OCI-LY7 (cell line): ENCODE measurements at places on chromosomes 5 and 9.

DNA sequence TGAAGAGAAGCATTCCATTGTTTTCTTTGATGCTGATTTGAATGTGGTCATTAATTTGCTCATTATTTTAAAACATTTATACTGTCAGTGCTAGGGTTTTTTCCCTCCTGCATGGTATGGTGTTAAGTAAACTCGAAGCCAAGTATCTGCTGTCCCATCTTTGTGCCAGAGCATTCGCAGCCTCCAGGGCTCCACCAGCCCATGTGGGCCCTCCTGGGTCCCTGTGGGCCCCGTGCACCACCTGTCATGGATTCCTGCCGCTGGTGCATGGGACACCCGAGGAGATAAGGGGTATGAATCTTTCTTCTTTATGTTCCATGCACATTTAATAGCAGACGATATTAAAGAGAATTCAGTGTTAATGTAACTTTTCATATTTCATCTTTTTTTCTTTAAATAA is 95.1 kb downstream of the TRIO start:
- no peak for DNase-seq

DNA sequence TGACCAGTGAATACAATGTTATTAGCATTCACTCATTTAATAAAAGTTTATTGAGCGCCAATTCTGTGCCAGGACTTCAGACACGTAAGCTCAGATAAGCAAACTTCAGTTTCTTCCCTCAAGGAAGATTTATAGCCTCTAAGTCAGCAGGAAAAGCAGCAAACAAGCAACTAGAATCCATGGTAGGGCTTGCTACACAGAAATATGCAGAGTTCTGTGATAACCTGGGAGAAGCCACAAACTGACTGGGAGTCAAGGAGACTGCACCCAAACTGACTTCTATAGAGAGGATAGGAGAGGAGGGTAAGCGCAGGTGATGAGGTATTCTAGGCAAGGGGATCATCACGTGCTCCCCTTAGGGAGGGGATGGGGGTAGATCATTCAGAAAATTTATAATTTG is 1.4 kb upstream of the OGN start:
- DNase-seq = no peak

DNA sequence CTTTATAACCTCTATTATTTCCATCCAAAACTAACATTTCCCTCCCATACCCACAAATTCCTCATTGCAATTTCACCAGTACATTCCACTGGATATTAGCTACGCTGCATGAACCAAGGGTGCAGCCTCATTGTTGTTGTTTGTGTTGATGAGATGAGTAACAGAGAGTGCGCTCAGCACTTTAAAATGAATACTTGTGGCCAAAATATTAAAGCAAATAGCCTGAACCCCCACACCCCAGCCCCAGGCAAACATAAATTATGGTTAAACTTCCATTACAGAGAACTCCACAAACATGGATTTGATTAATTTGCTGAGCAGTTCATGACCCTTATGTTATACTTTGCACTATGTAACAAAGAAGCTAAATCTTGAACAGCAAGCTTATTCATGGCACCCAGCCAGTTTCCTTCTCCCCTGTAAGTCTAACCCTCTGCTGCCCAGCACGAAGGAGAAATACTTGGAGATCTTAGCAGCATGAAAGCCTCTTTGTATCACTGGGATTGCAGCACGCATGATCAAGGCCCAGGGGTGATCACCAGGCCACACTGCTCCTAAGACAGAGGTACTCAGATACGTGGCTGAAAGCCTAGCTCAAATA is 205.0 kb downstream of the DOCK8 start:
- DNase-seq = no peak

GRCh38 chr9:91065231-91066041 is 263.8 kb downstream of the SYK start:
- DNase-seq = no peak

- no peak for DNase-seq
Measured at GRCh38 chr5:34001241-34001841, 6.5 kb downstream of the AMACR start.

DNA sequence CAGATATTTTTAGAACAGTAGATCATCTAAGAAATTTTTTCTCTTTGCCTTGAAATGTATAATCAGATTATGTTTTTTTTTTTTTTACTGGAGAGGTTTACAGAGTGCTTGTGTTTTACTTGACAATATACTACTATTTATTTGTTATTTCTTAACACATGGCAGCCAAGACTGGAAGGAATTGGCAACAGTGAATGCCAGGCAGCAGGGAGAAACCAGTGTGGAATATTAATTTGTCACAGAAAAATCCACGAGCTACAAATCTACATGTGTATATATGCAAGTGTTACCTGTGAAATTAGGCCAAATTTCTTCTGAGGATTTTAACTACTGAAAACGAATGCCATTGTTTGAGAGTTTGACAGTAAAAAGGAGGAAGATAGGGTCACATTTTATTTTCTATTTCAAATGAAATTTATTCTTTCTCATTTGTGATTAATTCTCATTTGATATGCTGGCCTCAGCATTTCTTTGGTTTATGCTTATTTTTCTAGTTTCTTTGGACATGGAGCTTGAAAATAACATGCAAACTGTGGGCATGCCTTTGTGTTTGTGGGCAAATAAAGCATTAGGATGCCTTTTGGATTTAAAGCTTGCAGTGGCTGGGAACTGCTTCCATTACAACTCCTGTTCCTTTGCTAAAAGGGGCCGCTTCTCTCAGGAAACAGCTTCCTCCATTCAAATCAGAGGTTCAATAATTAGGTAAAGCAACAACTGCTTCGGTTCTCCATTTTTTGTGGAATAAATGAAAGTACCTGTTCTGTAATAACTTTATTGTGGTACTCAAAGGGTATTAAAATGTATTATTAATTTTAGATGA is 39.0 kb upstream of the ZFYVE16 start:
- no peak for DNase-seq

GRCh38 chr9:14485366-14485765 is 171.4 kb upstream of the NFIB start:
- no peak for DNase-seq

DNA sequence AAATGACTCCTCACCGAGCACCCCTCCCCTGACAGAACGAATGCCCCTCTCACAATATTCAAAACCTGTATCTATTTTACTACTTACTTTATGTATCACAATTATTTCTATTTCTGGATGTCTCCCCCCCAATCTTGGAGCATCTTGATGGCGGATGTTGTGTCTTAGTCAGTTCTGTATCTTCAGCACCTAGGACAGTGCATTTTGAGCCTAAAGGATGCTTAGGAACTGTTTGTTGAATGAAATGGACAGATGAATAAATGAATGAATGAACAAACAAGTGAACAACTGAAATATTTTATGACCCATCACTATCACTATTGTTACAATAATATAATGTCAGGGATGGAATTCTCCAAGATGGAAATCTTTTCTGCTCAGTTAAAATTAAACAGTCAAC is 295.7 kb downstream of the DNAH5 start:
- DNase-seq = no peak

DNA sequence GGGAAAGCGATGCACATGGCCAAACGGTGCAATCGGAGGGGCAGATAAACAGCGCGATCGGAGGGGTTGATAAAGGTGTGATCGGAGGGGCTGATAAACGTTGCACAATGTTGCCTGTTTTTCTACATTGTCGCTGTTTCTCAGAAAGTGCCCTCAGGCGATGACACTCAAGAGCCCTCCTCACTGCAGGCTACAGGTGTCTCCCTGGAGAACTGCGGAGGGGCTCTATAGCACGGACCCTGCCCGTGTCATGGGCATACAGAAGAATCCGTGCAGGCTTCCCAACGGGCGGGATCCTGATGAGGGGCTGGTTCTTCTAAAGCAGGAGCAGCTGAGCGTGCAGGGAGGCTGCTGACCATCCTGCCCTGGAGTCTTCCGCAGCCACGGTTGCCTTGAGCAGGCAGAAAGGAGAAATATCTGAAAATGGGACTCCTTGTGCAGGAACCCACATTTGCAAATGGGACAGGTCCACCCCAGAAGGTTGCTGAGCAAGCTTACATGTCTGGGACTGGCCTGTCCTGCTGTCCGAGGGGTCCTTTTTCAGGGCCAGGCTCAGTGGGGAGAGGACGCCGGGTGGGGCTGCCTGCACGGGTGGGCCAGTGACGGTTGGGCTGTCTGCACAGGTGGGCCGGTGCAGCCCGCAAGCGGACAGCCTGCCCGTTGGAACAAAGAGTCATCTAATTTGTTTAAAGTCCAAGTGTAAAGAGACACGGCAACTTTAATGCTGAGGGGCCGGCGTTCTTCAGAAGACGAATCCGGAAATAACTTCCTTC is 25.1 kb upstream of the LPCAT1 start:
- no peak for DNase-seq

GRCh38 chr5:14082523-14082922 is 60.6 kb upstream of the TRIO start:
- no peak for DNase-seq

- DNase-seq = no peak
Measured at GRCh38 chr5:16854351-16854750, 81.7 kb downstream of the MYO10 start.

GRCh38 chr9:16794871-16795639 is 75.4 kb downstream of the BNC2 start:
- DNase-seq = no peak

DNA sequence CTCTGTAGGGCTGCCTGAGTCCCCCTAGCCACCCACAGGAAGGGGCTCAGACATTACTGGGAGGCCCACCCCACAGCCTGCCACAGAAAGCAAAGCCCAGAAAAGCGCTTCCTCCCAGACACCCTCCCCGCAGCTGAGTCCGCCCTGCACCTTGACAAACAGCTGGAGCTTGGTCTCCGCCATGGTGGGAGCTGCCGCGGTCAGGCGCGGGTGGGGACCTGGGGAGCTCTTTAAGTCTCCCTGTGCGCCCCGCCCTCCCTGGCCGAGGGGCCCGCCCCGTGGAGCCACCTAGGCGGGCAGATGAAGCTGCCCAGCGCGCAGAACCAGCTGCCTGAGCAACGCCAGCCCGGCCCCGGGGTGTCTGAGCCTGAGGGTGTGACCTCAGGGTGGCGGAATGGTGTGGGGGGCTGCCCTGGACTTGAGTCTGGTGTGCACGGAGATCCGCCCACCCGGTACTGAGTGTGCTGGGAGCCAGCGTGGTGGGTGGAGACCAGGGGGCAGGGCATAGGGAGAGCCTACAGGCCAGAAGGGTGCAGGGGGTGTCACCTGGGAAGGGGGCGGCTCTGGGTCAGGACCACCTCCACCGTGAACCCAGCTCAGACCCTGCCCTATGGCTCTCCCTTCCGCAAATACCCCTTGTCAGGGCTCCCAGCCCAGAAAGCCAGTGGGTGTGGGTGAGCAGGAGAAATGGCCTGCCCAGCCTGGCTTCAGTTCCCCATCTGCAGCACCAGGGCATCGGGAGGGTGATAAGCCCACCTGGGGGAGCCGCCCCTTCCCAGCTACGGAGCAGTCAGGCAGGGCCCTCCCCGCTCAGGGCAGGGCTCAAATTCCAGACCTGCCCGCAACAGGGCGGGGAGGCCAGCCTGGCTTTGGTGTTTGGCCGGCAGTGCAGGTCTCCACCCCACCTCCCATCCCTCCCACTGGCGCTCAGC is at the start of gene CLIC3:
Gene CLIC3, minus strand, starts transcription at position 208 of the 932 bp plus-strand sequence. Its CDS starts 25 bp downstream, at position 183.
- peak; percentile 37 for DNase-seq

DNA sequence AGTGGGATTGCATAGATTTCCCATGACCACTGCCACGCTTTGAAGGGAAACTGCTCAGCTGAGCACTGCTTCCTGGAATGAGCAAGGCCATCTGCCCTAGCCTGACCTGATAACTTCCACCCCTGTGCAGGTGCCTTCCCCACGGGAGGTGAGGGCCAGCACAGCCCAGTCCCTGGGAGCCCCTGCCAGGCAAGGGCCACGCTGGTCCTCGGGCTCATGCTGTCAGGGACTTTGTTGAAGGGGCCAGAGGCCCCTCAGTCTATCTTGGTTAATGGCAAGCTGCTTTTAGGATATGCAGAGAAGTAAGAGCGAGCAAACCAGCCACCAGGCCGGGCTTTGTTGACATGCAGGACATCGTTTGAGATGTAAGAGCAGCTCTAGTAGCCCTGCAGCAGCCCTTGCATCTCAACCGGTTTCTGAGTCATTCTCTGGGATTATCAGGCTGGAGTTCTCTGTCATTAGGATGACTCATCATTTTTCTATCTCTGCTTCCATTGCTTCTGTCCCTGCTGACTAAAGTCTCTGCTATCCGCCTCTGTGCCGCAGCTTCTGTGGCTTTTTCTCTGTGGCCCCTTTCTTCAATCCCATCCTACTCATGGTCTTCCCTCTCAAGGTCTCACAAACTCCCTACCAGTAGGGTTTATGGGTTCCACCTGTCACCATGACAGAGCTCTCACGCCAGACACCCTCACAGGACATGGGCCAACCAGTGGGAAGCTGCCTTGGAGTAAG is 30.6 kb upstream of the IQGAP2 start:
- no peak for DNase-seq

GRCh38 chr5:134568761-134569695 is 43.6 kb downstream of the JADE2 start:
- DNase-seq = no peak

GRCh38 chr5:113614191-113614590 is 100.7 kb downstream of the YTHDC2 start:
- no peak for DNase-seq

GRCh38 chr5:71587766-71588532 is 809 bp downstream of the MCCC2 start:
- no peak for DNase-seq

GRCh38 chr5:19770396-19770795 is 217.6 kb downstream of the CDH18 start:
- no peak for DNase-seq

- no peak for DNase-seq
Measured at GRCh38 chr5:90477621-90478215, 3.1 kb downstream of the POLR3G start.

DNA sequence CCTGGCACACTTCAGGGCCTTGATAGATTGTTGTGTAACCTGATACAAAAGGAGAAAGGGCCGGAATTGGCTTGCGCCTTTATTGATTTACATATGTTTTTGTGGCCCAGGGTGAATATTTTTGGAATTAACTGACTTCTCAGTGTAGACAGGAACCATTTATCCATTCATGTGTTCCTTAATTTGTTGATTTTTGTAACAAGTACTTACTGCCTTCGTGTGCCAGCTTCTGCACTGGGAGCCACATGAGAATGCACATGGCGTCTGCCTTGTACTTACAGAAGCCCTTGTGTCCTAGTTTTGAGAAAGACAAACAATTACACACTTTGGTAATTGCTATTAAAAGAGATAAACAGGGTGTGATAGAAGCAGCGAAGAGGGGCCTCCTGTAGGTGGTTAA is 26.4 kb downstream of the EHMT1 start:
- DNase-seq = no peak

DNA sequence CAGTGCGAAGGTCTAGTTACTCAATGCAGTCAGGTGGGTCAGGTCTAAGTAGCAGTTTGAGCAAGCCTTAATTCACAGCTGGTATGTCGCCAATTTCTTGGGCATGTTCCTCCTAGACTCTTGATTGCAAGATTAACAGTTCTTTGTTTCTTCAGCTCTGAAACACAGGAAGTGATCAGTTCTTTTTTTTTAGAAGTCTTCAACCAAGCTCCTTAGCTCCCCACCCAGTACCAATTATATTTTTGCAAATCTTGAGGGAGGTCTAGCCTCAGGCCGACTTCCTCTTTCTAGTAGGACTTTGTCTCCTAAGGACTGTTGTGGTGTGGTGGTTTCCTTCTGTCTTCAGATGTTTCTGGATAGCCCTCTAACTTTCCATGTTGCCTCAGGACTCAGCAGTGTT is 2054.2 kb downstream of the MAT2B start:
- DNase-seq = no peak
